Suprapubic skin (tissue), 4 donors: ENCODE measurements at places on chromosomes 4 and X. TPM values are rescaled to one million over a fixed set of nuclear protein-coding genes. Genes with fewer than 3 reads are reported as not detected.

Gene FGF16
- total RNA-seq, result not detected

Gene CXCL8
- total RNA-seq, result not detected

Gene LIMCH1
- 25.3 TPM for total RNA-seq

Gene GK2
- total RNA-seq, result not detected

Gene MAPK10
- 3.3 TPM for total RNA-seq

Gene NAP1L3
- 1.7 TPM for total RNA-seq

Gene TLL1
- total RNA-seq, result 12.9 TPM

Gene MAGEA2B
- total RNA-seq, result not detected

Gene ARHGAP36
- not detected for total RNA-seq

Gene NRK
- not detected for total RNA-seq

Gene CDX4
- not detected for total RNA-seq

Gene TENM3
- total RNA-seq, result 0.81 TPM

Gene TNIP3
- not detected for total RNA-seq

Gene CT45A1
- not detected for total RNA-seq

Gene CCSER1
- total RNA-seq, result 9.4 TPM

Gene CDKL5
- 6.5 TPM for total RNA-seq

Gene ABCD1
- total RNA-seq, result 6.6 TPM

Gene TMEM35A
- not detected for total RNA-seq

Gene NXF2B
- not detected for total RNA-seq

Gene PNMA3
- total RNA-seq, result 0.85 TPM

Gene YY2
- 4.5 TPM for total RNA-seq

Gene DMP1
- not detected for total RNA-seq

Gene FAM9B
- total RNA-seq, result not detected

Gene VCX3A
- total RNA-seq, result not detected

Gene PCDH10
- 0.13 TPM for total RNA-seq
